CD4-positive, alpha-beta T cell treated with Interferon alpha-2 for 1 hour (primary cell): ENCODE measurements at places on chromosomes 12 and 14.

GRCh38 chr12:124605150-124605882, 37.9 kb upstream of the NCOR2 start:
- no peak for DNase-seq

DNA sequence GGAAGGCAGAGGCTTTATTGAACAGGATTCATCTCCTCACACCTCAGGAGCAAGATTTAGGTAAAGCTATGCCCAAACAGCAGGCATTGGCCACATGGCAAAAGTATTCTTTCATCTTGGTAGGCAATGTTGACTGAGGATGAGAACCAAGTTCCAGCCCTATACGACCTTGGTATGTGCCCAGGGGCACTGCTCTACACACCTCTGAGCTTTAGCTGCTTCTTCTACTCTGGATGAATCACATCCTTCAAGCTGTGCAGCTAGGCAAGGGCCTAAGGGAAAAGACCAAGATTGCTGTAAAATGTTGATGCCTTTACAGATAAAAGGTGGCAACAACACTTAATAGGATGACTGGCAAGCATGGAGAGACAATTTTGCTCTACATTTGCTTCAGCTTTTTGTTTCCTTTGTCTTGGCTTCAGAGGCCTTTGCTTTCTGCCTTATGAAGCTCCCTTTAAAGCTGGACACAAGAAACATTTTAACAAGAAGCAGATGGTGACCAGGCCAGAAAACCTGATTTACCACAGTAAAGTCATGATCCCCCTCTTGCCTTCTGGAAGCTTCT, 183.3 kb upstream of the KITLG start:
- no peak for DNase-seq

DNA sequence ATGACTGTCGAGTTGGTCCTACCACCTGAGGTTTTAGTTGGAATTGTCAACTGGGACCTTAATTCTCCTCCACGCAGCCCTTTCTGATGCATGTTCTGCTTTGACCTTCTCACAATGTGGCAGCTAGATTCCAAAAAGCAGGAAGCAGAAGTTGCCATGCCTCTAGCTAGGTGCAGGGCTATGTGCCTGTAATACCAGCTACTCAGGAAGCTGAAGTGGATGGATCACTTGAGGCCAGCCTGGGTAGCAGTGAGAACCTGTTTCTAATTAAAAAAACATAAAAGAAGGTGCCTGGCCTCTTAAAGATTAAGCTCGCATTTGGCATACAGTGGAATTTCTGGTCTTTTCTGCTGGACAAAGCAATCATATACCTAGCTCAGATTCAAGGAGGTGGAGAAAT, 77.1 kb downstream of the FGD4 start:
- no peak for DNase-seq

GRCh38 chr14:64081174-64081746, 212.9 kb downstream of the ESR2 start:
- DNase-seq, result no peak

- no peak for DNase-seq
Observed at GRCh38 chr12:124861492-124861891, 2.2 kb downstream of the SCARB1 start.

DNA sequence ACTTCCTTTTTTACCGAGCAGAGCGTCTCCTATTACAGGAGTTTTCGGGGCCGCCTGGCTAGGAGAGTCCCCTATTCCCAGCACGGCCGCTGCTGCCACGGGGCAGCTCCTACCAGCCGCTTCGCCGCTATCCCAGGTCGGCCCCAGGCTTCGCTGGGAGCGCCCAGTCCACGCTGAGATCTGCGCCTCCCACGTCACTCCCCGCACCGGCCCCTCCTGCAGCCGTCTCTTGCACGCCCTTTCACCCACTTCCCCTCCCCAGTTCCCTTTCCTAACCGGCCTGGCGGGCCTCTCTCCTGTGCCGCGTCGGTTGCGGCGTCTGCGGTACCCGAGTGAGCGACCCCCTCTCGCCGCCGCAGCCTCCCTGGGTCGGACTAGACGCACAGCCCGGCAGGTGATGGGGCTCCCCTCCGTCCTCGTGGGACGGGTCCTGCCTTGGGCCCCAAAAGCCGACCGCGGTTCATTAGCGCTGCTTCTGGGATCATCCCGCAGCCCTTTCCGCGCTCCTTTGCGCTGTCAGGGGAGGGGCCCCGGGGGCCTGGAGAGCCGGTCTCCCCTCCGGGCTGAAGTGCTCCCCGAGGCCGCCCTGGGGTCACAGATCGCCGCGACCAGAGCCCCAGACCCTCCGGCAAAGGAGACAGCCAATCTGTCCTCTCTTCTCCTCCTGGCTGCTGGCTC, 1318.4 kb downstream of the TMEM121 start:
- peak; percentile 69 for DNase-seq

- no peak for DNase-seq
Observed at GRCh38 chr14:94536836-94537235, 24.4 kb upstream of the SERPINA4 start.

DNA sequence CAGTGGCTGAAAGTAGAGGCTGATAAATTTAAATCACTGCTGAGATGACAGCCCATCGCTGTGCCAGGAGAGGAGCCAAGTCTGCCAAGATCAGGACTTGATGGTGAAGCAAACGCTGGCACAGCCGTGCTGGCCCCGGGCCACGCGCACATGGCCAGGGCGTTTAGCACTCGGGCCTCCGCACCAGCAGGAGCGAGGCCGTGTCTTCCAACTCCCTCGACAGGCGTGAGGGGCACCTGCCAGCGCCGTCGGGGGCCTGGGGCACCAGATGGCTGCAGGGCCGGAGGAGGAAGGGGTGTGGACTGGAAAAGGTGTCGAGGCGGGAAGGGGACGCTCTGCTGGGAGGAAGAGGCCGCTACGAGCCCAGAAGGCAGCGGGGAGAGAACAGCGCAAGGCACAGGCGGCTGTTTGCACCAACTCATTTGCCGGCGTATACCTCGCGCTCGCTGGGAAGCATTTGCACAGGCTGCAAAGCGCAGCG, 29.5 kb downstream of the RIMBP2 start:
- no peak for DNase-seq

DNA sequence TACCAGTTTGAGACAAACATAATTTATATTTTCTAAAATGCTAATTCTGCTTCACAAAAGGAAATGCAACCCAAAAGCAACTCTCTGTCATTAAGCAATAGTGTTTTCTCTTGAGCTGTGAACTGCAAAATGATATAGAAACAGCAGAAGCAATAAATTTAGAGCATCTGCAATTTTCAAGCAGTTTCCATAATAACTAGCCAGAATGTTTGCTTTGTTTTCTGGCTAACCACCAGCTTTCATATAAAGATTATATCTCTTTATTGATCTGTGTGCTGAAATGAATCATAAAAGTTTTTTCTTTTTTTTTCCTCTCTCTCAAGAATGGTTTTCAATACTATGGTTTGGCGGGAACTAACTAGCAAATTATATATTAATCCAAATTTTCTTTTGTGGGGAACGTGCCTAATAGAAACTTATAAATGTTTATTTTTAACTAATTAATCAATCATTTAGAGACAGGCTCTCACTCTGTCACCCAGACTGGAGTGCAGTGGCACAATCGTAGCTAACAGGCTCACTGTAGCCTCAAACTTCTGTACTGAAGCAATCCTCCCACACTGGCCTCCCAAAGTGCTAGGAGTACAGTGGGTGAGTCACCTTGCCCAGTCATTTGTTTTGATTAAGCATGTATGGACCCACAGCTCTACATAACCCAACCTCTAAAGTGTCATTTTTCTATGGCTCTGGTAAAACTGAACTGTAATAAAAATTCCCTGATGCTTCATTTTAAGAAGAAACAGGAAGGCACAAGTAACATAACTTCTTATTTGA, 830.1 kb upstream of the MGAT4C start:
- no peak for DNase-seq

GRCh38 chr12:64801381-64801780, 23.1 kb upstream of the TBC1D30 start:
- no peak for DNase-seq

DNA sequence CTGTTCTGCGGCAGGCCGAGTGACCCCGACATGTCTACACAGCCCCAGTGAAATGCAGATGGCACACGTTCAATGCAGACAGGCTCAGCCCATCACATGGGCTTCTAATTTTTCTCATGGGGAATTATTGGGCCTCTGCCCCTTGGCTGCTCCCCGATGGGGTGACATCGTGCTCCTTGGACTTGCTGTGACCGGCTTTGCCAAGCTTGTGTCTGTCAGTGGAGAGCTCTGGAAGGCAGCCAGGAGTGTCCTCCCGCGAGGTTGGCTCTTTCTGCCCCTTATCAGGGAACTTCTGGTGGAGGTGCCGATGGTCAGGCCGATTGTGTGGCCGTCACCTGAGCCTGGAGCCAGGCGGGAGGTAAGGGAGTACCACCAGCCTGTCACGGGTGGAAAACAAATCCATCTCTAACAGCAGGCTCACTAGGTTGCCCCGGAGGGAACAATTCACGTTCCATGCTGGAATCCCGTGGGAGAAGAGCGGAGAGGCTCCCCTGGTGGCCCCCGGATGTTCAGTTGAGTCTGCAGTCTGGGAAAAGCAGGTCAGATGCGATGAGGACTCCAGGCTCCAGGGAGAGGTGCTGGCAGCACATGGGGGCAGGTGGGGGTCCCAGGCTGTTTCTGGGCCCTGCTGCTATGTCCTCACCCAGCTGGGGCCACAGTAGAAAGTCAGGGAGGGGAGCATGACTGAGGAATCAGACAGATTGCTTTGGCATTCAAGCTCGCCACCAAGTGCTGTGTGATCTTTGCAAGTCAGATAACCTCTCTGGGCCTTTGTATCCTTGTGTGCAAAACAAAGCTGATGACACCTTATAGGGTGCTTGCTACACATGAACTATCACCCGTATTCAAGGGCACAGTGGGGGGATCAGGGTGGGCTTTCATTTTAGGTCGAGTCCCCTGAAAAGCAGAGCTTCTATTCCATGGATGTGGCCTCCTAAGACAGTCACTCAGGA, 43.2 kb upstream of the EML1 start:
- no peak for DNase-seq

GRCh38 chr12:79615596-79616560, 74.9 kb downstream of the PAWR start:
- DNase-seq, result no peak

DNA sequence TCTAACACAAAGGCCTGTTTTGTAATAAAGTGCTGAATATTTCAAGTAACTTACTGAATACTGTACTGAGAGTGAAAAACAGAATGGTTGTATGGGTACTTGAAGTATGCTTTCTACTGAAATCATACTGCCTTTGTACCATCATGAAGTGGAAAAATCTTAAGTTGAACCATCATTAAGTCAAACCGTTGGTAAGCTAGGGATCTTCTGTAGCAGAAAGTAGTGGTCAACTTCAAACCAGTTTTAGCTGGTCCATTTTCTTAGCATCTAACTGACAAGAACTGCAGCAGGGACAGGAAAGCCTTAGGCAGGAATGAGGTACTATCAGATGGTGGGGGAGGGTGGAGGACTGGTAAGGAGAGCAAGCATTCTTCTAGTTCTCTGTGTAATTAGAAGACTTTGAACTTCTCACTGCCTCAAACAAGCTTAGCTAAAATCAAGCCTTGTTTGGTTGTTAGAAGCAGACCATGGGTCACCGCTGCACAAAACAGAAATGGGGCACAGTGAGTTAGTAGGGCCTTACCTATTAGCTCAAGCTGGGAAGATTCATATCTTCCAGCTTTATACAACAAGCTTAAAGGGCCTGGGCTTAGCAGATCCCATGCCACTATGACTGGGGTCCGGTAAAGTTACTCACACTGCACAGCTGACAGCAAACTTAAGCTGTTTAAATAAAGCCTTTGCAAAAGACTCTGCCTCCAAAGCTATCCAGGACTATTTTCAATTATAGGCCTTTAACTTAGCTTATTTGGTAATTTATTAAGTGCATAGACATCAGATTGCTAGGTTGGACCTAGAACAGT, 73.8 kb downstream of the ACADS start:
- no peak for DNase-seq

GRCh38 chr12:100427078-100427477, 46.6 kb upstream of the NR1H4 start:
- no peak for DNase-seq

GRCh38 chr12:64737539-64737938, 21.7 kb downstream of the GNS start:
- no peak for DNase-seq

GRCh38 chr12:3003357-3003992, 44.3 kb downstream of the TEAD4 start:
- no peak for DNase-seq

GRCh38 chr12:26621932-26622331, 211.1 kb downstream of the ITPR2 start:
- no peak for DNase-seq

DNA sequence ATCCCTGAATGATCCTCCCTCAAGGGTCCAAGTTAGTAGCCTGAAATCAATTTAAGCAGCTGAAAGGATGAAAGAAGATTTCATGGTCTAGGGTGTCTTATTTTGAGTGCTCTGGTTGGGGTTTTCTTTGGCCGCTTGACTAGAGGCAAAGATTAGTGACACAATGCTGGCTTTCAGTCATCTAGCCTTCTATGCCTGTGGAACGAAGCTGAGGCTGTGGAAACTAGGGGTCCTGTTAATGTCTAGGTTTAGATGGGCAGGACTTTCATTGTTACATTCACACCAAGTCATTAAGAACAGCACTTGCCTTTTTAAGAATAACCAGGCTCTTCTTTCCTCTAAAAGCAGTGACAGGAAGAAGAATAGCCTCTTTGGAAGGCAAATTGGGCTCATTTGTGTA, 253.8 kb upstream of the E2F7 start:
- no peak for DNase-seq

DNA sequence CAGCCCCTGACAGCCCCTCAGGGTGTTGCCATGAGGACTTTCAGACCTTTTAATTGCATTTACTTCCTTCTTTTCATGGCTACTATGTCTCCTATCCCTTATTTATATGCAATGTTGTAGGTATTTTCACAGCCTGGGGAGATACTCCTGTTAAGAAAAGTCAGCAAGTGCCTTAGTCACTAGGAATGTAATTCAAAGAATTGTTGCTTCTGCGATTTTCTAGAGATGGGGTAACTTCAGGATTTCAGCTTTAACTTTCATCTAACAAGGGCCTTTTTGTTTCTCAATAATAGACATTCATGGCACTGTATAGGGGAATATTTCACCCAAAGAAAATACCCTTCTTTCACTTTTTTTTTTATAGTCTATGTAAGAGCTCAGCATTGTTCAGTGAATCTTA, 533.3 kb upstream of the MIS18BP1 start:
- DNase-seq, result no peak

DNA sequence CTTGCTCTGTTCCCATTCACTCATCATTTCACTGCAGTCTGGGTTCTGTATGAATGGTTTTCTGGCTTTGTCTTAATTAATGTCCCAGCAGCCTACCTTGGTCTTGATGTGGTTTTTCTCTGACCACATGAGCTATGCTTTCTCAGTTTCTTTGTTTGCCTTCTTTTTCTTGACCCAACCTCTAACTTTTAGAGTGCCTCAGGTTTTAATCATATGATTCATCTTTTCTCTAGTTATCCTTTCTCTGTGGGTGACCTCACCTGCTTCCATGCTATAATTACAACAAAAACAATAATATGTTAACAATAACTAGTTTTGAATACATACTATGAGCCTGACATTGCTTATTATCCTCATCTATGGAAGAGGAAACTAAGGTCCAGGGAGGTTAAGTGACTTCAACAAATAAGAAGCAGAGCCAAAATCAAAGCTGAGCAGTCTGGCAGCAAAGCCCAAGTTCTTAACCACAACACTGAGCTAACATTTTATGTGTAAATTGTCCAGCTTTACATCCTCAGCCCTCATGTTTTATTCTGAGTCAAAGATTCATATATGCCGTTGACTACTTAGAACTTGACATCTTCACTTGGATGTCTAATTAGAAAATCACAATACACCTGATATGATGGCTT, 4.7 kb upstream of the EPYC start:
- no peak for DNase-seq
